ENCODE measurements at places on chromosomes 2 and 18.

GRCh38 chr18:24065906-24066305 is 51.4 kb downstream of the TTC39C start:
- no peak for DNase-seq

- no peak for DNase-seq
Observed at GRCh38 chr2:121297217-121297830, 12.3 kb upstream of the TFCP2L1 start.

DNA sequence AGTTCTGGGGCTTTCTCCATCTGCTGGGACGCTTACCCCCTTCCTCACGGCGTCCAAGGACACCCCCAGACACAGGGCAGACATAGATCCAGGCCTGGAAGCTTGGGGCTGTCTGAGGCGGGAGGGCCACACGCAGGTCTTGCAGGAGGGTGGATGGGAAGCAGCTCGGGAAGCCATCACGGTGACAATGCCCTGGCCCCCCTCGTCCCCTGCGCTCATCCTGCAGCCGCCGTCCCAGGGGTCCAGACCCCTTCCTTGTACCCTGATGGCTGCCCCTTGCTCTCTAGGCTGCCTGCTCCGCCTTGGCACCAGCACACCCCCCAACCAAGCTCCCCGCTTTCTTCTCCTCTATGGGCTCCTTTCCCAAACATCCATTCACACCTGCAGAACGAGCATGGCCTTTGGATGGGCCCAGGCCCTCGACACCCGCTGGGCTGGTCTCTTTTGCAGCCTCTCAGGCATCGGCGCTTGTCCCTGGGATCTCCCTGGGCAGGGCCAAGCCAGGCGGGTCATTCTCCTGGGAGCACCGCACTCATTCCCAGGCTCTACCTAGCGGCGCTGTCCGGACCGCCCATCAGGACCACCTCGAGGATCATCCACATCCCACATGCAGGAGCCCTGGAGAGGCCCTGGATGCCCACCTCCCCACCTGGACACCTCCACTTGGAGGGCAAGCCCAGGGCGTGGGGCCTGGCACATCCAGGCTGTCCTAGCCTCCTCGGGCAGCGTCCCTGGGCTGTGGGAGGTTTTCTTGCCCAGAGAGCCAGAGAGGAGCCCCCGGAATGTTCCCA is 274.9 kb downstream of the NDUFA10 start:
- DNase-seq, result no peak

- no peak for DNase-seq
Observed at GRCh38 chr2:39515273-39515896, 78.3 kb upstream of the MAP4K3 start.

- no peak for DNase-seq
Observed at GRCh38 chr2:227079726-227080125, 84.3 kb downstream of the COL4A4 start.

DNA sequence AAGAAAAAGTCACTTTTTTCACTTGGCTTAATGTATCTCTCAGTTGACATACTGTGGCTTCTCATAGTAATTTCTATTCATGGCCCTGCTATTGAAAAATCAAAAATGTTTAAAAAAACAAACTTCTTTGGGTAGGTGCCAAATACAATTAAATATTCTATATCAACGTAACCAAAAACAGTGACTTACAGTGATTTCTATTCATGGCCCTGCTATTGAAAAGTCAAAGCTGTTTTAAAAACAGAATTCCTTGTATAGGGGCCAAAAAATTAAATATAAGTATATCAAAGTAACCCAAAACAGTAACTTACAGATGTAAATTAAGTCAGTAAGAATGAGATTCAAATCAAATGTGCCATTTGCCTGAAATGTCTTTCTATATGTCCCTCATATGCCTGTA is 31.4 kb upstream of the CD302 start:
- no peak for DNase-seq

DNA sequence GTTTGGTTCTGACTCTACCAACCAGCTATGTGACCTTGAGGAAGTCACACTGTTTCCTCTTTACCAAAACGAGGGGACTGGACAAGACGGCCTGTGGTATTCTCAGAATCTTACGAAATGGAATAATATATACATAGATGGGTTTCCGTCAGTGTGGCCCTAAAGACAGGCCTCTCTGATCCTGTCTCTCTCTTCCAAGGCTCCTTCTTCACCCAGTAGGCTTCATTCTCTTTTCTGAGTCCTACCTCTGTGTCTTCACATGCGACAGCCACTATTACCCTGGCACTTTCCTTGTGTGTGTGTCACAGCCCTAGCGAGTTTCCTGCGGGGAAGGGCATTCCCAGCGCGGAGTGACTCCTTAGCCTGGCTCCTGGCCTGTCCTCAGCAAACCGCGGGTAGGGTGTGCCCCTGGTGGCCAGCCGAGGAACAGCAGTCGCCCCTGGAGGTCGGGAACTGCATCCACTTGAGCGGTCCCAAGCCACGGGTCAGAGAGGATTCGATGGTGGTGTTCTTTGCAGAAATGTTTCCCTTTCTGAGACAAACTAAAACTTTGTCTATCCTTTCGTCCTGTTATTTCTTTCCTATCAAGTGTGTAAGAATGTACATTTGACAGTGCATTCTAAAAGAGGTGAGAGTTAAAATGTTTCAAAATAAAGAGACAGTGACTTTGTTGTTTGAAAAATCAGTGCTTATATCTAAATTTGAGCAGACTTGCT is 63.3 kb downstream of the RAB31 start:
- DNase-seq, result no peak

DNA sequence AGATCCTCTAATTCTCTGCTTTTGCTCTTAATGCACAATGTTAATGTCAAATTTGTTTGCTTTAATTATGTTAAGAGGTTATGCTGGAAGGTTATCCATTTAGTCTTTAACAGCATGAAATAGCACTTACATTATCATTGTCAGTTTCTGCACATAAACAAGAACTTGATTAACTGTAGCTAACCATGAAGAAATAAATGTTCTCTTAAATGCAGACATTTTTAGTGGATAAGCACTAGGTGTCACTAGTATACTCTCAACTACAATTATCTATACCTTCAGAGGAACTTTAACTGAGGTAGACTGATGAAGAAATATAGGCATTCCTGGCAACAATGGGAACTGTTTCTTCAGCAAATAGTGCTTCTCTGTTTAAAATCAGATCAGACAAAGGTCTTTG is 178.8 kb upstream of the CHST9 start:
- no peak for DNase-seq

DNA sequence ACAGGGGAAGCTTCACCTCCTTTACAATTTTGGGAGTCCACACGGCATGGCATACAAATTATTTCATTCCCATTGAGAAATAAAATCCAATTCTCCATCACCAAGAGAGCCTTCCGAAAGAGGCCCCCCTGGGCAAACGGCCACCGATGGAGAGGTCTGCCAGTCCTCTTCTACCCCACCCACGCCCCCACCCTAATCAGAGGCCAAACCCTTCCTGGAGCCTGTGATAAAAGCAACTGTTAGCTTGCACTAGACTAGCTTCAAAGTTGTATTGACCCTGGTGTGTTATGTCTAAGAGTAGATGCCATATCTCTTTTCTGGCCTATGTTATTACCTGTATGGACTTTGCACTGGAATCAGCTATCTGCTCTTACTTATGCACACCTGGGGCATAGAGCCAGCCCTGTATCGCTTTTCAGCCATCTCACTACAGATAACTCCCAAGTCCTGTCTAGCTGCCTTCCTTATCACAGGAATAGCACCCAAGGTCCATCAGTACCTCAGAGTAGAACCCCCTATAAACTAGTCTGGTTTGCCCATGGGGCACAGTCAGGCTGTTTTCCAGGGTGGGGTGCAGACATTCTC is 58.3 kb downstream of the BCL11A start:
- no peak for DNase-seq

GRCh38 chr2:224538561-224539138 is 46.5 kb downstream of the CUL3 start:
- no peak for DNase-seq

DNA sequence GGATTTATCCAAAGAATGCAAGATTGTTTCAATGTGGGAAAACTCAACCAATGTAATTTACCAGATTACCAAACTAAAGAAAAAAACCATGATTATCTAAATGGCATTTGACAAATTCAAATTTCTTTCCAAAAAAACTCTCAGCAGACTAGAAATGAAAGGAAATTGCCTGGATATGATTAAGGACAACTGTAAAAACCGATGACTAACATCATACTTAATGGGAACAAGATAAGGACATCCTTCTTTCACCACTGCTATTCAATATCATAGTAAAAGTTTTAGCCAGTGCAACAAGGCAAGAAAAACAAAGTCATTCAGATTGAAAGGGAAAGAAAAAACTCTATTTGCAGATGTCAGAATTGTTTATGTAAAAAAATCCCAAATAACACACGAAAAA is 4.4 kb upstream of the CCDC150 start:
- no peak for DNase-seq

DNA sequence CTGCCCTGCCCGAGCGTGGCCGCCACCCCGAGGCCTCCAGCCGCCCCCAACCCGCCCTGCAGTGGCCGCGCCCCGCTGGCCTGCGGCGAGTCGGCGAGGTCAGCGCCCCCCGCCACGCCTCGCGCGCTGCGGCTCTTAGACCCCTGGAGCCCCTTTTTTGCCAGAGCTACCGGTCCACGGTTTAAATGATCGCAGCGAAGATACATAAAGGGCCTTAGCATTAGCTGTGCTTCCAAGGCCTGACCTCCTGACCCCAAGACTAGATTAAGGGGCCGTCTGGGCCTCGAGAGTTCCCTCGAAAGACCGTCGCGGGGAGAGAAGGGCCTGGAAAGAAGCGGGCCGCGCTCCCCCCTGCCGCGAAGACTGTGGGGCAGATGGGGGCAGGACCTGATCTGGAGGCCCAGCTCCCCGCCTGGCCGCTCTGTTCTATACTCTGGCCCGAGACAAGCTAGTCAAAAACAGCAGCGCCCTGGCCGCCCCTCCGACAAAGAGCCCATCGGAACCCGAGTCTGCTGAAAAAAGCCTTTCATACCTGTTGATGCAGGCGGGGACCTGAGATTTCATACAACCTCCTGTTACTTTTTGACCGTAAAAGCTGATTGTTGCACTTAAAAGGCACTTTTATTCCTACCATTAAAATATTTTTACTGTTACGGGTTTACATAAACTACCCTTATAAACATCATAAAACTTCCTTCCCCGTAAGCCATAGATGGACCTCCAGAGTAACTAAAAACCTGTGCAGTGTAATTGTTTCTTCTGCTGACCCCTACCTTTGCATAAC is 68.7 kb upstream of the PSMD14 start:
- DNase-seq, result no peak

GRCh38 chr2:148592791-148593190 is 51.8 kb upstream of the EPC2 start:
- no peak for DNase-seq

GRCh38 chr2:235377176-235377575 is 116.7 kb upstream of the AGAP1 start:
- no peak for DNase-seq

GRCh38 chr2:230668184-230668938 is 44.3 kb upstream of the CAB39 start:
- no peak for DNase-seq

GRCh38 chr2:211367711-211368110 is 811.3 kb downstream of the CPS1 start:
- DNase-seq, result no peak

DNA sequence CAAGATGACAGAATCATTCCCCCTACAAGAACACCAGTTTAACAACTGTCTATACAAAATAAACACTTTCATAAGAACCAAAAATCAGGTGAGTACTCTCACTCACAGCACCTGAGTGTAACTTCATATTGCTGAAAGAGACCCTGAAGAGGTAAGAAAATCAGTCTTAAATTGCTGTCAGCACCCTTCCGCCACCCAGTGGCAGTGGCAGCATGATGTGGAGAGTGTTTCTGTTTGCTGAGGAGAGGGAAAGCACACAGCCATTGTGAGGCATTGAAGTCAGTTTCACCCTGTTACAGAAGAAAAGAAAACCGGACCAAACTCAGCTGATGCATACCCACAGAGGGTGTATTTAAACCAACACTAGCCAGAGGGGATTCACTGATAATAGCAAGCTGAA is 1240.8 kb upstream of the CRIM1 start:
- DNase-seq, result no peak

DNA sequence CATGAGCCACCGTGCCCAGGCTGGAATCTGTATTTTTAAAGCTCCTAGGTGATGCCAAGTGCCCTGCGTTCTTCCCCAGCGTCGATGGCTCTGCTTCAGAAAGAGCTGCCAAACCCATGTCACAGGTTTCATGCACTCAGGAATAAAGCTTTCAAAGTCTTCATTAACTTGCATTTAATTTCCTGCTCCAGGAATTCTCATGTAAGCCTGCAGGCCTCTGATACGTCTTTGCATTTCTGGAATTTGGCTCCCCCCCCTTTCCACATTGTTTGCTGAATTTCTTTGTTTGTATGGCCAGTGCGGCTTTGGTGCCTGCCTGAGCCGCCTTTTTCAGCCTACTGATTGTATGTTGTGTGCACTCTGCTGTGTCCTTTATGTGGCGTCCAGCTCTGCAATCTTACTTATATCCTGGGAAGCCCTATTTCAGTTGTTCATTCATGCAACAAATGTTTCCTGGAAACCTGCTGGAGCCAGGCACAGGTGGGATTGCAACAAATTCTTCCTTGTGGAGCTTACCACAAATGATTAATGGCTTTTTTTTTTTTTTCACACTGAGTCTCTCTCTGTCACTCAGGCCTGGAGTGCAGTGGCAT is 17.9 kb upstream of the OTOF start:
- DNase-seq, result no peak

DNA sequence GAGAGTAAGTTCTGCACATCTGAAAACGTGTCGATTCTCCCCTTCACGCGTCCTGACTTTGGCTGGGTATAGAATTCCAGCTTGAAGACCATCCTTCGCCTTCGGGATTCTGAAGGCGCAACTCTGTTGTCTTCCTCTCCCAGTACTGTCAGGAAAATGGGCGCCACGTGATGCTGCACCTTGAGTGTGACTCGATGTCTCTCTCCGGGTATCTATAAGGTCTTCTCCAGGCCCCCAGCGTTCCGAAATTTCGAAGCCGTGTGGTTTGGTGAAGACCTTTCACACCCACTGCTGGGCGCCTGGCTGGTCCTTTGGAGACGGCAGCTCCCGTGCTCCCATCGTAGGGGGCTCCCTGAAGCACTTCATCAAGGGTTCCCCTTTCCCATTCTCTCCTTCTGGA is 203.7 kb downstream of the HDAC4 start:
- no peak for DNase-seq

GRCh38 chr2:201974171-201975100 is 59.2 kb upstream of the FZD7 start:
- no peak for DNase-seq

GRCh38 chr2:233173115-233173514 is 78.4 kb upstream of the ATG16L1 start:
- no peak for DNase-seq

- DNase-seq, result no peak
Observed at GRCh38 chr2:45180779-45181178, 171.5 kb upstream of the SIX2 start.

All from cortex of kidney (tissue), 1 donor.